ENCODE measurements at places on chromosomes 4 and X.

GRCh38 chr4:143391261-143391660 lies 54.6 kb downstream of the GAB1 start:
- H3K4me1 ChIP-seq = peaks cover 2% of the 10 kb centered on the region
- no peaks in the 10 kb centered on the region for H3K27me3 ChIP-seq
- DNase-seq = no peak
- H3K27ac ChIP-seq = no peak overlapping the region
- H3K4me3 ChIP-seq = no peak overlapping the region

- no peaks in the 10 kb centered on the region for H3K36me3 ChIP-seq
Measured at GRCh38 chr4:75708218-75708691, 16.1 kb upstream of the USO1 start.

- no peaks in the 10 kb centered on the region for H3K4me1 ChIP-seq
- H3K27me3 ChIP-seq = no peaks in the 10 kb centered on the region
- no peaks in the 10 kb centered on the region for H3K36me3 ChIP-seq
- H3K27ac ChIP-seq = no peak overlapping the region
Measured at GRCh38 chr4:89369581-89369980, 62.0 kb upstream of the GPRIN3 start.

GRCh38 chr4:140870427-140870826 lies 114.2 kb upstream of the TBC1D9 start:
- no peak overlapping the region for H3K27ac ChIP-seq
- DNase-seq = no peak
